NCI-H2107 (cell line): ENCODE measurements at places on chromosomes 13 and 19.

DNA sequence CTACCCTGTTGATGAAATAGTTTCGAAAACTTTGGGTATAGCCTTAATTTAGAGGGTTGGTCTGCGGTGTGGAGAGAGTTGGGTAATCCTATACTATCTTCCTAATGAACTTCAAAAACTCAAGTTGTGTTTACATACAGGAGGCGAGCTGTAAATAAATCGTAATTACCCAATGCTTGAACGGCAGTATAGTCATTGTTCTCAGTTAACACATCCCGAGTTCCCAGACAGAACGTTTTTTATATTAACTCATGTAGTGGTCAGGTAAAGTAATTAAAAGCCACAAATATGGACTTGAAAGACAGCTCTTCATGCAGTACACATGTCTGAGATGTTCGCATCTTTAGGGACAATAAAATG lies 1.5 kb downstream of the PDS5B start:
- no peak for DNase-seq

DNA sequence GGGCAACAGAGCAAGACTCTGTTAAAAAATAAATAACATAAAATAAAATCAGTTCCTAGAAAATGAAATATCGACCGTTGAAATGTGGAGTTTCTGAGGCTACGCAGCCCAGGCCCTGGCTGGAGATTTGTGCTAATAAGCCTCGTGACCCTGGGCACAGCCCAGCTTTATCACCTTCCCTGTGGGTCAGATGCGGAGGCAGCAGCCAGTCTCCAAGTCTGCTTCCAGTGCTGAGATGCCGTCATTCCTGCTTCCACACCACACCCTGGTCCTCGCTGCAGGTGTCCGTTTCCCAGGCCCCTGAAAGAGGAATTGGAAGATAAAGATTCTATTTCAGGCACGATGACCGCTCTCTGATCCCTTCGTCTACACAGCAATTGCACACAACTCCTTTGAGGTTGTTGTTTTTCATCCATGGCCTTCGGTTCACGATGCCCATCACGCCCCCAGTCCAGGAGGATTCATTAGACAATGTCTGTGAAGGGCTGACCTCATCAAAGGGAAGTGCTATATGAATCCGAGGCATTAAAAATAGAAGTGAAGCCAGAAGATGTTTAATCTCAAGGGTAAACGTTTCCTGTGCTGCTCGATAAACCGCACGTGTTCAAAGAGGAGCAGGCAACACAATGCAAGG lies 48.3 kb upstream of the ATP11A start:
- DNase-seq, result no peak

- no peak for DNase-seq
These were observed 53.7 kb downstream of the LACC1 start for GRCh38 chr13:43933378-43933777.

GRCh38 chr19:55132453-55133129 lies 15.2 kb upstream of the PPP1R12C start:
- no peak for DNase-seq

DNA sequence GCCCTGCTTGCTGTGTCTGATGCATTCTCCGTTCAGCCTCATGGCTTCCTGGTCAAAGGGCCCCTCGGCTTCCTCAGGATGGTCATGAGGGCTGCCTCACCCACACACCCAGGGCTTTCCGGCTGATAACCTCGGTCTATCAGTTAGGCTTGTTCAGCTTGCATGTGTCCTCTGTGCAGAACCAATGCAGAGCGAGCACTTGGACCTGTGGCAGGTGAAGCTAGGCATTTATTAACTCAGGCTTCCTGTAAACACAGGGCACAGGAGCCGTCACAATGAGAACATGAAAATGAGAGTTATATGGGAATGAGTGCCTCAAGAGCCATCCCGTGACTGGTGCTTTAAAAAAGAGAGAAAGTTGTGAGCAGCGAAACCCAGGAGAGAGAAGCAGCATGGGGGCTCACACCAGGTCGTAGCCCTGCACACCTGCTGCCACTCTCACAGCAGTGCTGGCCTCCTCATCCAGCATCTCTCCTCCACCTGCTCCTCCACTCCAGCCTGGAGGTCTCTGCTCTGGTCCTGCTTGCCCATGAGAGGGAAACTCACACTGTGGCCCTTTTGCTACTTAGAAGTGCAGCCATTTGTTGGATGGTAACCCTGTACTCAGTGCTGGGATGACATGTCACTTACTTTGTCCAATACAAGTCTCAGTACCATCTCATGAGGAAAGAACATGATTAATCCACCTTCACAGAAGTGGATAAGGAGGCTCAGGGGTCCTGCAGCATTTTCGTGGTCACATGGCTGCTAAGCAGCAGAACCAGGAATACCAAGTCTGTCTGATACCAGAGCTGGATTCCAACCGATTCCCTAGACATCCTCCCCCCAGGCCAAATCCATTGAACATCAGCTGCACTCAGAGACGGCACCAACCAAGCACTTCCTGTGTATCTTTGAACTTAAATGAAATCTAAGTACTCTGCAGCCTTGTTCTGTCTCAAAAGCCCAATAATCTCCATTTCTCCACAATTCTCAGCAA lies 50.5 kb upstream of the IRS2 start:
- DNase-seq, result no peak

DNA sequence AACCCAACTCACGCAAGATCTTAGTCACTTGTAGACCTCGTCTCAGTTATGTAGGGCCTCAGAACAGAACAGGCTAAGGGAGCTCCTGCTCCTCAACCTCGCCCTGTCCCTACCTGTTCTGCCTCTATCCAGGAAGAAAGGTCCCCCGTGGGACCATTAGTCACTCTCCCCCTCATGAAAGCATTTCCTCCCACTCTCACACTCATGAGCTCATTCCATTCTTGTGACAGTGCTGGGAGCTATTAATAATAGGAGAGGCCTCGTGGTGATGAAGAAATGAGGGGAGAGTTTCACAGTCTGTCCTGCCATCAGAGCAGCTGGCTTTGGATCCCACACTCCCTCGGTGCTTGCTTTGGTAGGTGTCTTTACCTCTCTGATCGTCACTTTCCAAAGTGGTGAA lies 10.2 kb downstream of the PPP2R1A start:
- DNase-seq, result no peak

DNA sequence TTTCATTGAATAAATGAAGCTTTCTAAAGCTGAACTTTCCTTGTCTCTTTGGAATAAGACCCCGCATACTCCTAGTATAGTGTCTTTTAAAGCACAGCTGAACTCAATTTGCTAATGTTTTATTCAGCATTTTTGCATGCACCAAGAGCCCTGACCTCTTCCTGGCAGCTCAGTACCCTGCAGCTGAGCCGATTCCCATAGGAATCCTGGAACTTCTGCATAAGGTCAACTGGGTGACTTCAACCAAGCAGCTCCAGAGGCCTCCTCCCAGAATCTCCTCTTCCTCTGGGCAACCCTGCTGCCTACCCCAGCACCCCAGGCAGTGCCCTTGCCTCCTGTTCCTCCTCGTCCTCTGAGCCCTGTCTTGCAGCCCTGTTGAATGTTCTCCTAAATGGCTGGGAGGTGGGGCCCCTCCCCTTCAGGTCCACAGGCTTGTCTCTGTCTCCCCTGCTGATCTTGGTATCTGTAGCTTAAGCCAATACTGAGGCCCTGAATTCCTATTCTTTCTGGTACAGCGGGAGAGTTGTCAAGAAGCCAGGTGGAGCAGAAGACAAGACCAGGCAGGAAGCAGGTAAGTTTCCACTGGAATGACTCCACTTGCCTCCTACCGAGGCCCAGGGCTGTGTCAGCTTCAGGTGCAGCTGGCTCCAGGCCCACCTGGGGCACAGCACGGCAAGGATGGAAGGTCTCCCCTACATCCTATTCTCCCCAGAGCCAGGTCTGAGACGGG lies 23.6 kb upstream of the CCDC124 start:
- DNase-seq, result no peak

DNA sequence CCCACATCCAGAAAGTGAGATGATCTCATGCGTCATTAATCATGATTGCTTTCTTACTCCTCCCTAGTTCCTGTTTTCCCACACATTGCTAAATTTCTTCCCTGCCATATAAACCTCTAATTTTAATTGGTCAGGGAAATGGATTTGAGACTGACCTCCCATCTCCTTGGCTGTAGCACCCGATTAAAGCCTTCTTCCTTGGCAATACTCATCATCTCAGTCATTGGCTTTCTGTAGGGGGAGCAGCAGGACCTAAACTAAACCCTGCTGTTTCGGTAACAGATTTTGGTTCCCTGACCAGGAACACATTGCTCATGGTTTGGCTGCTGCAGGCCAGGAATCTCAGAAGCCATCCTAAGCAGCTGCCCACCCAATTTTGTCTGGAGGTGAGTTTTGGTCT lies 61.7 kb downstream of the SPRYD7 start:
- no peak for DNase-seq

DNA sequence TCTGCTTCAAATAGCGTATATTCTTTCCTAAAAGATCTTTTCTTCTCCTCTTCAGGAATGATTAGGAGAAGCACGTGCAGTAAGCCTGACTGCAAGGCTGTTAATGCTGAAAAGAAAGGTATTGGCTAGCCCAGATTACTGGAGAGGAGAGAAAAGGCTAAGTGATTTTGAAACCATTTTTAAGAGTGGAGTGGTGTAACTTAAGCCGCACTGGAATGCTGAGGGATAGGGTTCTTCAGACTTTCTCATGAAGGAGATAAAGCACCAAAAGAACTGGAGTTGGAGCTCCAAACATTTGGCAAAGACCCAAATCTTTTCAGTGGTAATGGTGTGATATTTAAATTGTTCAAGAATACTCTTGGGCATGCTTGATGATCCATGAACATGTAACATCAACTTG lies 388.3 kb downstream of the COG6 start:
- no peak for DNase-seq

- no peak for DNase-seq
These were observed 52.1 kb upstream of the ARHGEF7 start for GRCh38 chr13:111062966-111063365.

DNA sequence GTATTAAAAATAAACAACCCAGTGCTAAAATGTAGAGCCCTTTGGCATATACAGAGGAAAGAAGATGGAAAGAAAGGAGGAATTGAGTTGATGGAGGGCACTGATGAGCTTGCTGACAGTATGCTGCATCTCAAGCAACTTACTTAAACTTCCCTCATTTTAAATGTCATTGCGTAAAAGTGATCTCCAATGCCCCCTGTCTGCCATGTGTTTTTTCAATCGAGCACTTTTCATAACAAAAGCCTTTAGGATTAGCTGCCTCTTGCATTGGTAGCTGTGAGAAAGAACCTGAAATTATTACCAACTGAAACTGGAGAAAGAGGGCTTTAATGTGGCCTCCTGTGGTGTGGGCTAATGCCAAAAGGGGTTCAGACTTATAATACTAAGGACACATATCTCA lies 541.6 kb downstream of the SUCLA2 start:
- no peak for DNase-seq

DNA sequence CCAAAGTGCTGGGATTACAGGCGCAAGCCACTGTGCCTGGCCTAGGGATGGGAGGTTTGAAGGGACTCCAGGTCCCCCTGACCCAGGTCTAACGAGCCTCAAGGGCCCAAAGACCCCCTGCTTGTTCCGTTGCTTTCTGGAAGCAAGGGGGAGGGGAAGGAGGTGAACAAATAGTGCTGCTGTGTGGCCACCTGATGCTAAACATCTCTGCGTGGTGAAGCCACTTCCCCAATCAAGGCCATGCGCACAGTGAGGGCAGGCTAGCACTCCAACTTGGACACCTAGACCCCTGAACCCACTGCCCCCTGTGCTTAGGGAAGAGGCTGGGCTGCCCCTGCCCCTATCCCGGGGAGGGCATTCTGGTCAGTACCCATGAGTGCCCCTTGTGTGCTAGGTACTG lies 24.0 kb downstream of the CARM1 start:
- DNase-seq, result no peak

GRCh38 chr19:38139122-38139521 lies 84.9 kb downstream of the DPF1 start:
- DNase-seq, result no peak

DNA sequence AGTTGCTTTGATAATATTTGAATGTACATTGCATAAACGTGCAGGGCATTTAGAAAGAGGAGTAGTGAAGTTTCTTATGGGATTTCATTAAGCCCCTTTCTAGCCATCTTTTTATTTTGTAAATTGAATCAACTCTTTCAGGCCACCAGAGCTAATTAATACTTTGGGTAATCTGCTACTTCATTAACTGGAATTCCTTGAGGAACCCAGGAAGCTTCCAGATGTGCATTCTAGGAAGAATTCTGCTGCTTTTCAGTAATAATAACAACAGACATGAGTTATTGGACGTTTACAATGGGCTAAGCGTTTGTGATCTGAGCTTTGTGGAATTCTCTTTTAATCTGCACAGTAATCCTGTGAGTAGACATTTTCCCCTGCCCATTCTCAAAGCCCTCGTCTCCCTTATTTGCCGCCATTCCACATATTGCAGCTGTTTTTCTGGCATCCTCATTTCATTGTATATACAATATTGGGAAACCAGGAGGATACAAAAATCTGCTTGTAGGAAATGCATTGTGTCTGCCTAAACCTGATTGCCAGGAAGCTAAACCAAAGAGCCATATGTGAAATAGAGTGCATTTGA lies 103.9 kb downstream of the HS6ST3 start:
- no peak for DNase-seq

DNA sequence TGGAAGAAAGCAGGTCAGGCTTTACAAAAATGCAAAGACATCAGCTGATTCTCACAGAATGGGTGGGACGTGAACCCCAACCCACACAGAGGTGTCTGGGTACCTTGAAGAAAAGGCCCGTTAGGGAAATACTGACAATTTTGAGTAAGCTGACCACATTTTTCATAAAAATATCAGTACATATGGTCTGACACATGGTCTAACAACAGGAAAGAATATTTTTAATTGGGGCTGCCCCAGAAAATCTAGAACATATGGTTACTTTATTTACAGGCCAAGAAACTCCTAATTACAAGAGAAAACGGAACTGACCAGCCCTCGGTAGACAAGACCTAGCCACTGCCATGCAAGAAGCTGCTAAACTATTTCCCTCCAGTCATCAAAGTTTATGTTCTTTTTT lies 48.7 kb upstream of the ITM2B start:
- no peak for DNase-seq

- DNase-seq, result no peak
These were observed 563 bp upstream of the PDCD5 start for GRCh38 chr19:32580353-32580900.
